Activated CD4-positive, alpha-beta T cell treated with anti-CD3 and anti-CD28 coated beads for 36 hours (primary cell): ENCODE measurements at places on chromosomes 7 and 10. TPM values are rescaled to one million over a fixed set of nuclear protein-coding genes. Genes with fewer than 3 reads are reported as not detected.

The TCAF1 gene
- 16.5 TPM for total RNA-seq

The HKDC1 gene
- total RNA-seq = 0.30 TPM

The CFAP43 gene
- total RNA-seq = 0.09 TPM

The CPA5 gene
- total RNA-seq = 0.56 TPM

The TBC1D12 gene
- 0.39 TPM for total RNA-seq

The TAF3 gene
- 17.7 TPM for total RNA-seq

The TAF5 gene
- total RNA-seq = 11.4 TPM

The PCLO gene
- total RNA-seq = under 0.01 TPM

The ZNF804B gene
- not detected for total RNA-seq

The ACHE gene
- total RNA-seq = 0.09 TPM

The SLC26A4 gene
- 1.5 TPM for total RNA-seq

The ANKRD30A gene
- not detected for total RNA-seq

The TLX1 gene
- not detected for total RNA-seq

The EIF3B gene
- total RNA-seq = 227 TPM

The TCTN3 gene
- 19.4 TPM for total RNA-seq

The GALNT17 gene
- not detected for total RNA-seq

The TMUB1 gene
- 54.0 TPM for total RNA-seq

The NRF1 gene
- total RNA-seq = 28.9 TPM

The FKBP6 gene
- total RNA-seq = not detected

The CNNM1 gene
- 1.4 TPM for total RNA-seq

The VPS37D gene
- total RNA-seq = 0.39 TPM

The KIAA1217 gene
- total RNA-seq = 0.53 TPM

The SPDYE11 gene
- total RNA-seq = not detected

The HOXA5 gene
- not detected for total RNA-seq

The RAMP3 gene
- total RNA-seq = not detected

The UNCX gene
- total RNA-seq = not detected

The LFNG gene
- total RNA-seq = 14.9 TPM

The STEAP1 gene
- total RNA-seq = 0.69 TPM

The GPC2 gene
- total RNA-seq = 6.1 TPM

The SYNPO2L gene
- not detected for total RNA-seq

The NEUROD6 gene
- not detected for total RNA-seq

The ANKRD1 gene
- total RNA-seq = not detected
